ENCODE measurements at places on chromosomes 4 and X.

GRCh38 chr4:21948347-21949072, at the start of gene KCNIP4:
Gene KCNIP4, minus strand, starts transcription at chr4:21948772.
- DNase-seq, result no peak

GRCh38 chr4:13396161-13396560, 88.0 kb downstream of the RAB28 start:
- no peak for DNase-seq

- DNase-seq, result no peak
Measured at GRCh38 chrX:118740276-118740889, 13.0 kb downstream of the IL13RA1 start.

GRCh38 chrX:54891573-54891972, 29.1 kb upstream of the TRO start:
- DNase-seq, result no peak

DNA sequence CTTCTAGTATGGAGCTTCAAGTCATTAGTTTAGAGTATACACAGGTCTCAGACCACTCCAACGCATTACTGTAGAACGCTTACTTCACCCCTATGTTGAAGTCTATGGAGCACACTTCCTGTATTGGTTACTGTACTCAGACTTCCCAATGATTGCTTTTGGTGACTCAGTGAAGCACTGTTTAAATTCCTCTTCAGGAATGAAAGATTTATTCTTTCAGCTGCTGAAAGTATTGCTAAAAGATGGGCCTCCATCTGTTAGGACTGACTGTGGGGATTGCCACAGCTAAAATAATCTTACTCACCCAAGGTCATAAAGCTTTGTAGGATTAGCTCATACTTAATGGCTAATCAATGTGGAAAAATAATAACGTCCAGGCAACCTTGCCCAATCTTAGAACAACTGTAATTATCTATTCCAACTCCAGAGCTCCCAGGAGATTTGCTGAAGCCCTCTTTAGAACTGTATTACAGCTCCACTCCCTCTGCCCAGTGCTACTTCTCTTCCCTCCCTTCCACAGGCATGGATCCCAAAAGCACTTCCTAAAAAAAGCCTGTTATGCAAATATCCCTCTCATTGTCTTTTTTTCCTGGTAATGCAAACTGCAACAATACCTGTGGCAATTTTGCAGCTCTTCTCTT, 281.9 kb upstream of the HS3ST1 start:
- no peak for DNase-seq

GRCh38 chr4:149708513-149709130, 107.0 kb downstream of the IQCM start:
- DNase-seq, result no peak

- no peak for DNase-seq
Measured at GRCh38 chr4:20403290-20403689, 151.6 kb downstream of the SLIT2 start.

Data from cortex of kidney (tissue), 1 donor.